ENCODE measurements at places on chromosomes 6 and 20. TPM values are rescaled to one million over a fixed set of nuclear protein-coding genes. Genes with fewer than 3 reads are reported as not detected.

Gene PDE10A
- total RNA-seq: 6.9 TPM

Gene VIP
- not detected for total RNA-seq

DNA sequence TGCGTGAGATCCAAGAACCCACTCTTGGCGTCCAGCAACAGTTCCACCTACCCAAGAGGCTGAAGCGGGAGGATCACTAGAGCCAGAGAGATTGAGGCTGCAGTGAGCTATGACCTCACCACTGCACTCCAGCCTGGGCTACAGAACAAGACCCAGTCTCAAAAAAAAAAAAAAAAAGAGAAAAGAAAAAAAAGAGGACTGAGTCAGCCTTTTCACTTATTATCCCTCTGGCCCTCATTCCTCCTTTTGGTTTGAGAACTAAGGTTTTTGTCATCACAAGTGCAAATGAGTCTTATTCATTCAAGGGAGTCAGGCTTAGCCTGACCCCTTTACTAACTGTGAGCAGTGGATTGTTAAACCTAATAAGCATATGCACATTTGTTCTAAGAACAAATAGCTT, 37.9 kb upstream of the JARID2 start:
- peak; percentile 72 for DNase-seq

Gene CST4
- total RNA-seq: not detected
